ENCODE measurements at places on chromosomes 3 and 15.

- no peak for DNase-seq
Measured at GRCh38 chr3:178672275-178672674, 136.0 kb downstream of the KCNMB2 start.

DNA sequence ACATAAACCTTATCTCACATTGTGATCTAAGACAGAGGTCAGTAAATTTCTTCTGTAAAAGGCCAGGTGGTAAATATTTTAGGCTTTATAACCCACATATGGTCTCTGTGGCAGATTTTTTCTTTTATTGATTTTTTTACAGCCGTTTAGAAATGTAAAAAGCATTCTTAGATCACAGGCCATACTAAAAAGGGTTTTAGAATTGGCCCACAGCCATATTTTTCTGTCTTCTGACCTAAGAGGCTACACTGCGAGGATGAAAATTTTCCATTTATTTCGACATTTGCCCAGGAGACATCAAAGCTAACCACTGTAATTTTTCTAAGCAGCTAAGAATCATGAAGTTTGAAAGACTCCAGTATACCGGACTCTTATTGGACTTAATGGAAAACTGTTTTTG, 377.2 kb upstream of the SGO1 start:
- no peak for DNase-seq

- DNase-seq: no peak
Measured at GRCh38 chr3:79869461-79870312, 101.9 kb upstream of the ROBO1 start.

DNA sequence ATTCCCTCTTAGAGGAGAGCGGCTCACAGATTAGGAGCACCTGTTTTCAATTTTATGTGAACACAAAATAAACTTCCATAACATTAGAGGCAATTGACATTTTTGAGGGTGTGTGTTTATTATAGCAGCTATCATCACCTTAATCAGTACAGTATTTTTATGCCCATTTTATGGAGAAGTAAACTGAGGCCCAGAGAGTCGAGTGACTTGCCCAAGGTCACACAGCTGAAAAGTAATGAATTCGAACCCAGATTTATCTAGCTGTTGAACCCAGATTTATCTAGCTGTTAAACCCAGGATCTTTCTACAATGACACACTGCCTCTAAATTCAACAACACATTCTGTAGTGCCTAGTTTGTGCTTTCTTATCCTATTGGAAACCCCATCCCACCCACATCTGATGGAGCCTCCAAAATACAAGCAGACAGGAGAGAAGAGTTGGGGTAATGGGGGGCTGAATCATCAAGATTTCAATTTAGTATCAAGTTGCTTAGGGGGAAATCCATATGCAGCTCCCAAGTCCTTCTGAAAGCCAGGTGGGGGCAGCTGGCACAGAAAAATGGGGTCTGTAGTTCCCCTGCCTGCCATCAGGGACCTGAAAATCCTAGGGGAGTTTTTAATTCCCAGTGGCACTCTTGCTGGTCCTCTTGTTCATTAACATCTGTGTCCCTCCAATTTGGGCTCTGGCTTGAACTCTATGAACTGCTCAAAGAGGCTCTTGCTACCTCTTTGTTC, 50.4 kb upstream of the TRA2B start:
- no peak for DNase-seq

- no peak for DNase-seq
Measured at GRCh38 chr3:145170121-145170520, 990.9 kb downstream of the PLOD2 start.

GRCh38 chr15:79778378-79778990, 118.3 kb downstream of the MTHFS start:
- DNase-seq: no peak

- DNase-seq: no peak
Measured at GRCh38 chr3:188574885-188575284, 420.9 kb downstream of the LPP start.

DNA sequence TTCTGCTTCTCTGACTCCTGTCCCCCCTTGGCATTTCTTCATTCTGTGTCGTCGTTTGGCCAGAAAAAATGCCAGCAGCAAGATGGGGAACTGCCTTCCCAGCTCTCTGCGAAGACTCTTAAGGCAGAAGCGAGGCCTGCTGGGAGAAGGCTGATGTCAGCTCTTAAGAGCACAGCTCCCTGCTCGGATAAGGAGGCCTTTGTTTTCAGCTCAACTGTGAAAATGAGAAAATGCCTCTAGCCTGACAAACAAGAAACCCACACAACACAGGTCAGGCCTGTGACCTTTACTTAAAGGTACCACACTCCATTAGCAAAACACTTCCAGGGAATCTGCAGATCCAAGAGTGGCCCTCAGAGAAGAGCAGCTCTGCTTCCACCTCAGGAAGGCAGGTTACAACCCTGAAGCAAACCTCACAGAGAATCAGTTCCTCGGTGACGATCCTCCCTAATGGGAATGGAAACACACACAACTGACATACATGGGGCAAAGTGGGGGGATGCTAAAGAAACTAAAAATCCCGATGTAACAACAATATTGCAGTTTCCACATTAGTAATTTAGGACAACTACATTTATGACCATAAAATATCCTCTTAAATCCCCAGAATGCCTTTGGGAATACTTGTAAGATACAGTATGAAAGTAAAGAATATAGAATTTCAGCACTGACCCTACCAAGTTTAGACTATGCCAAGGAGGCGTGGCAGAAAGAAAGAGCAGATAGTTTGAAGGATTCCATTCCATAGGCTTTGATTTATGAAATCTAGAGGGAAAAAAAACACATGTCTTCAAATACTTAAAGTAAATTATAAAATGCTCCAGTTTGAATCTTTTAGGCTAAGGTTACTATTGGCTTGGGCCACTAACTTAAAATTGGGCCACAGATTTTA, 52.1 kb downstream of the VGLL4 start:
- DNase-seq: no peak

DNA sequence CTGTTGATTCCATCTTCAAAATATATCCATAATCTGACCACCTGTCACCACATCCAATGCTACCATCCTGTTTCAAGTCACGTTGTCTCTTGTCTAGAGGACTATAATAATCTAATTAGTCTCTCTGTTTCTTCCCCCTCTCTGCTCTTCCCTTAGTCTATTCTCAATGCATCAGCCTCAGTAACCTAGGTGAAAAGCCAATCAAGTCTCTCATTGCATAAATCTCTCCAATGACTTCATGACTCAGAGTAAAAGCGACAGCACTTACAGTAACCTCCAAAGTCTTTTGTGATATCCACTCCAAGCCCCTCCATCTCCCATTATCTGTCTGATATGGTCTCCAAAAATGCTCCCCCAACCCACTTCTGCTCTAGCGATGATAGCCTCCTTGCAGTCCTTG, 7.2 kb downstream of the UBA3 start:
- no peak for DNase-seq

Data from NCI-H774 (cell line).